ENCODE measurements at places on chromosomes 4 and X.

DNA sequence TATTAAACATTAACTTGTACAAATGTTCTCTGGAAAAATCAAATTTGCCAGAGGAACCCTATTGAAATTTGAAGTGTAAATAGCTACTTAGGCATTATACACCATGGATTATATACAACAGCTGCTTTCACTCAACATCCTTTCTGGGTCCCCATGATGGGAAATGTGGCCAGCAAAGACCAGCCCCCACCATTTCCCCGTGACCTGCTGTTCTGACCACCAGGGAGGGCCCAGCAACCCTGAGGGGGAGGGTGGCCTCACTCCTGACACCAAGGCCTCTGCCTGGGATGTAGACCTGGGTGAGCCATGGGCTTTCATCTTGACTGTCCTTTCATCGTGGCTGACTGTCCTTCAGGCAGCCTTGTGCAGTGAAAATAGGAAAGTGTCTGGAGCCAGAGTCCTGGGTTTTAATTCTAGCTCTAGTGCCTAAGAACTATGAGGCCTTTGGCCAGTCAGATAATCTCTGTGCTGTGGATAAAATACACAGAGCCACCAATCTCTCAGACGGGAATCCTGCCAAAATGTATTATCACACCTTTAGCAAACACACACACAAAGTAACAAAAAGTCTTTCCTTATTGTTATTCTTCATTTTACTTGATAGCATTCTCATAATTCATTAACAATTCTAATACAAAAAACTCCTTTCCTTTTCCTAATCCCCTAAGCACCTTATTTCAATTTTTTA is 45.1 kb downstream of the NR3C2 start:
- no peak for ATAC-seq

GRCh38 chr4:101682946-101683345 is 107.6 kb upstream of the BANK1 start:
- no peak for ATAC-seq

DNA sequence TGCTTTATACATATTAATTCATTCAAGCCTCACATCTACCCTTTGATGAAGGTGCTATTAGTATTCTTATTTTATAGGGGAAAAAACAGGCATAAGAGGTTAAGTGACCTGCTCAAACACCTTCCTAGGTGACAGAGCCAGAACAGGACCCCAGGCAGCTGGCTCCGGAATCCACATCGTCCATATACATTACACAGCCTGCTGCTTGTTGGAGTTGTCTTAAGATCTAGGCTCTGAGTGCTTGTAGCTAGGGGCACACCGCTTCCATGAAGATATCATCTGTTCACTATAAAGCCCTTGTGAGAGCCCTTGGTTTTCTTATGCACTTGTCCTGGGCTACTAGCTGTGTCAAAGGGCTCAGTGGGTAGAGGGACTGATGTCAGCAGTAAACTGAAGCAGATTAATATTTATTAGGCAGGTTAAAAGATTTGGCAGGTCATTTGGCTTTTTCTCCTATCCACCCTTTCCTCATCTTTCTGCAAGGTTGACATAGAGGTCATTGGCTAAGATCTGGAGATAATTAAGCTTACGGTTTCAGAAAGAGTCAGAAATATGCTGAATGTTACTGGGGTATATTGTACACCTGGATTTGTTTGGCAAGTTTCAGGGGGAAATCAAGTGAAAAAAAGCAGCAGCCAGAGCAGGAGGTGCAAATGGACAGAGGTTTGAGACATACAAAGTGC is 195.4 kb downstream of the SOWAHB start:
- peak; percentile 11 for ATAC-seq

- no peak for ATAC-seq
Measured at GRCh38 chrX:40300286-40300890, 202.6 kb upstream of the BCOR start.

- ATAC-seq: no peak
Measured at GRCh38 chr4:118843237-118843636, 7.3 kb upstream of the SEC24D start.

DNA sequence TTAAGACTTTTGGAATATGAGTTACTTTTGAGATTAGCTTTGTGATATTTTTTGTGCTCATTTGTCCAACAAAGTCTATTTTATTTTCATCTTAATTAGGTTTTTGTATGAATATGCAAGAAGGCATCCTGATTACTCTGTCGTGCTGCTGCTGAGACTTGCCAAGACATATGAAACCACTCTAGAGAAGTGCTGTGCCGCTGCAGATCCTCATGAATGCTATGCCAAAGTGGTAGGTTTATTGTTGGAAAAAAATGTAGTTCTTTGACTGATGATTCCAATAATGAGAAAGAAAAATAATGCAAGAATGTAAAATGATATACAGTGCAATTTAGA is 10.8 kb downstream of the ALB start:
- no peak for ATAC-seq

- no peak for ATAC-seq
Measured at GRCh38 chr4:5157791-5158770, 106.8 kb downstream of the STK32B start.

DNA sequence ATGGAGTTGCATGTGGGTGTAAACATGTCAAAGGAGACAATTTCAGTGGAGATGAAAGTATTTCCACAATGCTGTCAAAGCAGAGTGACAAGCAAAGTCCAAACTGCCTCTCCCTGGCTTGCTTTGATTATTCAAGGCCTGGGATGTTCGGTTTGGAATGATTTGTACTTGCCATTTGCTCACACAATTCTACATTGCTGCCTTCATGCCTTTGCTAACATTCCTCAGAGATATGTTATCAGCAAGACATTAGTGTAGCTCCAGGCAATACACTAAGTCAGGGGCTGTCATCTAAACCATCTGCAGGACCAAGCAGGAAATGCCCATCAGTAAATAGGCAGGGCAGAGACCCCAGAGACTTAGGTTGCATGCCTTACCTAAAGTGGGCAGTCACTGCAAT is 79.6 kb upstream of the C1QTNF7 start:
- no peak for ATAC-seq

DNA sequence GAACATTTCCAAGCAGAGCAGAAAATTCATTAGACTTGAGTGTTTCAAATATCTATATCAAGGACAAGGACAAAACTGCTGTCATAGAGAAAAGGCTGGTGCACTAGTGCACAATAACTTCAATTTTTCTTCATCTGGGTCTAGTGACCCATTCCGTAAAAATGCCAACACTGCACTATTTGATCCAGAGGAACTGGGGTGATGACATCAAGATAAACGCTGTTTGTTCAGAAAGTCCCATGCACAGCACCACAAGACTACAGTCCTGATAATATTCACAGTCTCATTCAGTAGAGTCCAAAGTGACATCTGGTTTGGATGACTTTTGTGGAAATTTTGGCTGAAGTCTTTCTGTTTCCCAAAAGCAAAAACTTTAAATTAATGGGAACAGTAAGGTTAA is 303.5 kb upstream of the GALNT7 start:
- ATAC-seq: no peak
